ENCODE measurements at places on chromosomes 2 and 18.

- DNase-seq = no peak
Observed at GRCh38 chr2:136057023-136057801, 60.7 kb downstream of the CXCR4 start.

- DNase-seq = no peak
Observed at GRCh38 chr2:86570059-86570458, 6.8 kb upstream of the CHMP3 start.

DNA sequence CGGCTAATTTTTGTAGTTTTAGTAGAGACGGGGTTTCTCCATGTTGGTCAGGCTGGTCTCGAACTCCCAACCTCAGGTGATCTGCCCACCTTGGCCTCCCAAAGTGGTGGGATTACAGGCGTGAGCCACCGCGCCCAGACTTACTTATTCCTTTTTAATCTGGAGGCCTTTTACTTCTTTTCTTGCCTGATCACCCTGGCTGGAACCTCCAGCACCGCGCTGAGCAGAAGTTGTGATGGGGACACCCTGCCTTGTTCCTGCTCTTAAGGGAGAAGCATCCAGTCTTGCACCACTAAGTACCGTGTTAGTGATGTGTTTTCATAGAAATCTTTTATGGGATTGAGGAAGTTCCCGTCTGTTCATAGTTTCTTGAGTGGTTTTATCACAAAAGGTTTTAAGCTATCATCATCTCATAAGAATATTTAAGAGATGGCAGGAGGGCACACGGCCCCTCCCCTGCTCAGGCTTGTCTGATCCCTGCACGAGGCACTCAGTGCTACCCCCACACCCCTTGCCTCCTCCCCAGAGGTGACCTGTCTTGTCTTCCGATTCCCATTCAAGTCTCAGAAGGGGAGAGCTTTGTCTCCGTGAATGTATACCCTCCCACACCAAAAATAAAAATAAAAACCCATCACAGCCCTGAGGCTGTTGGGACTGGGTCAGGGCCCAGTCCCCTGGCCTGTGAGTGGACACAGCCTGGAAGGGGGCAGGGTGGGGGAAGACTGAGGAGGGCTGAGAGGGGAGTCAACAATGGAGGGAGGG lies 65.3 kb upstream of the SMAD7 start:
- DNase-seq = no peak

DNA sequence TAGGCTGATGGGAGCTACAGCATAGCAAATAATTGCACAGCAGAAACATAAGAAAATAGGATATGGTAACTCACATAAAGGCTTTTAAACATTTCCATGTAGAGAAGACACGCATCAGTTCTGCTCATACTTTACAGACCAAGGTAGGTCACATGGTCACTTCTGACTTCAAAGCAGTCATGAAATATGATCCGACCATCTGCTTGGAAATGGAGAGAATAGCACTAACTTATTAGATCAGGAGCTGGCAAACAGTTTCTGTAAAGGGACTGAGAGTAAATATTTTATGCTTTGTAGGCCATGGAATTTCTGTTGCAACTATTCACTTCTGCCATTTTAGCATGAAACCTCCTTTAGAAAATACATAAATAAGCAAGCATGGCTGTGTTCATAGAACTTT lies 936.6 kb upstream of the FANCL start:
- no peak for DNase-seq

DNA sequence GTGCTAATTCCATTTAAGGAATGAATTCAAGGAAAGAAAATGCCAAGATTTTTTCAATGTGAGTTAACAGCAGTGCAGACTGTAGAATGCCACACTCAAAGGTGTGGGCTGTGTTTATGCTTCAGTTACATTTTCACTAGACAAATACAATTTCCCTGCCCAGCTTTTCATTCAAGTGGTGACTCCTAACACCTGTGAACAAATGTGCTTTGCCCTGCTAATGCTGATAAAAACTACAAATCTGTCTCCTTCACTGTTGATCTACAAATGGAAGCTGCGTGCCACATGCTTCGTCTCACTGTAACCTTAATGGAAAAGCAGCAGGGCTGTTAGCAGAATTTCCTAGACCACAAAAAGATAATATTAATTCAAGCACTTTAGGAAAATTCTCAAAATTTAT lies 19.8 kb upstream of the TCF4 start:
- DNase-seq = no peak

DNA sequence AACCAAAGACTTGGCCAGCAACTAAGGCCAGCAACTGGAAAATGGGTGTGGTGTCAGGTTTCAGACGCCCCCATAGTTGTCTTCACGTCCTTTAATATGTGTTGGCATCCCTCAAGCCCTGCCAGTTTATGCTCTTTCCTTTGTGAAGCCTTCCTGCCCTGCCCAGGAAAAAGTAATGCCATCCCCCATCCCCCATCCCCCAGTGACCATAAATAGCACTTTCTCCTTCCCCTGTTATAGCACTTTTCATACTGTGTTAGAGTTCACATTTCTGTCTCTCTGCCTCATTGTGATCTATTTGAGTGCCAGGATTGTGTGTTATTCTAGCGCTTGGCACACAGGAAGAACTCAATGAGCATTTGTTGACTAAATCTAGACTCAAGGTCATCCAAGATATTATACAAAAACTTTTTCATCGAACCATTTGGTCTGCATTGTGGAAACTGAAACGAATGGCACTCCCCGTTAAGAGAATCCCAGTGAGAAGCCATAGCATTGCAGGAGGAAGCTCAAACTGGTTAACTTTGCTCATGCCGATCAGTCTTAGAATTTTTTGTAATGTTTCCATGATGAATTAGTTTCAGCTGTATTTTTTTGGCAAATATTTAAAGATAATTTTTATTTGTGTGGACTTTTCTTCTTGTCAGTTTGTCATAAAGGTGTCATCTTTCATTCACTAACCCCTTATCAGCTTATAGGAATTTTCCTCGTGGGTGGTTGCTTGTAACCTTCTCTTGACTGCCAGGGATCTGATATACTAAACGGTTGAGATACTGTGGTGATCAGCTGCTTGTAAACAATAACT lies 15.7 kb downstream of the CRIM1 start:
- no peak for DNase-seq

DNA sequence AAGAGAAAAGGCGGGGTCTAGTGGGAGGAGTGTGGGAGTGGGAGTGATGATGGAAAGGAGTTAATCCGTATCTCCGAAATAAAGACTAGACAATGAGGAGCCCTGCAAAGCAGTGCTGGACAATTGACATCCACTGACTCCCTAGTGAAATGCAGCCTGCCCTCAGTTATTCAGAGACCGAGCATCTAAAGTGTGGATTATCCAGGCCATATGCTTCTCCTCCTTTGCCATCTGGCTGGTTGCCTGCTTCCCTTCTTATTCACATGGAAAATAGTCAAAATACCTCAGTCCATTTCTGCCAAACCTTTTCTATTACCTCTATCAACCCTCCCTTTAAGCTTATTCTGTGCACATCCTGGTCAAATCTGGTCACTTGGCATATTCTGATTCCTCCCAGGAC lies 288.8 kb upstream of the SIX3 start:
- no peak for DNase-seq

DNA sequence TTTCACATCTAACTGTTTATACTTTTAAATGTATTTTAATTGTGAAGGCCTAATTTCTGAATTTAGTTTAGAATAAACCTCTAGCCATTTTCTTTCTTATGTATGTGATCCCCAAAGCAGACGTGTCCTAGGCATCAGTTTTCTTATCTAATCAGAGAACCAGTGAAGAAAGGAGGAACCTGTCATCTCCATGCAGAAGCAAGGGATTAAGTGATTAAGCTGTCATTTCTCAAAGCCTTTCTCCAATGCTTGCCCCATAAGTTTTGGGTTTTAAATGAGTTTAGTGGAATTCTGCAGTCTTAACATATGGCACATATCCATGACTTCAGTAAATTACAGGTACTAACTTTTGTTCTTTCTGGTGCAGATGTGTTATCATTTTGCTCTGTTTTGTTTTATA lies 190.4 kb downstream of the PLCL1 start:
- no peak for DNase-seq

GRCh38 chr2:88600038-88600465 lies 27.2 kb downstream of the EIF2AK3 start:
- DNase-seq = peak; percentile 66

DNA sequence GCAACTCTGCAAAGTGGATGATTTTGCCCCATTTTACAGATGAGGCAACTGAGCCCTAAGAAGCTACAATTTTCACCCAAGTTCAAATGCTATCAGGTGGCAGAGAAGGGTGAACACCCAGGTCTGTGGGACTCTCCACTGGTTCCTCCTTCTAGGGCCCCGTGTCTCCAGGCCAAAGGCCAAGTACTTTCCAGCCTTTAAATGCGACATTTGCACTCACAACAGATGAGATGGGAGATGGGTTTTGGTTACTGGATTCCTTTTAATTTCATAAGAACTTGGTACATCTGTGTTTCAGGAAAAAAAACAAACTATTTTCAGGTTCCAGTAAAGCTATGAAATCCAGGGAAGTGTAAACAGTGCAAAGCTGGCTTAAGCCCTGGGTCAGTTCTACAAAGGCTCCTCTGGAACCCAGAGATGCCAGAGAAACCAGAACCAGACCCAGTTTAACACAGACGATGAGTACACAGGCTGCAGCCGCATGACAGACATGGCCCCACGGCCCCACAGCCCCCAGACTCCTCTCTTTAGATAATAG lies 361.7 kb downstream of the ANAPC1 start:
- peak; percentile 70 for DNase-seq

- DNase-seq = no peak
Observed at GRCh38 chr2:178886006-178886405, 78.8 kb upstream of the TTN start.

GRCh38 chr2:224545884-224546644 lies 39.1 kb downstream of the CUL3 start:
- DNase-seq = no peak

- peak; percentile 34 for DNase-seq
Observed at GRCh38 chr18:52313213-52313612, 26.8 kb upstream of the DCC start.

DNA sequence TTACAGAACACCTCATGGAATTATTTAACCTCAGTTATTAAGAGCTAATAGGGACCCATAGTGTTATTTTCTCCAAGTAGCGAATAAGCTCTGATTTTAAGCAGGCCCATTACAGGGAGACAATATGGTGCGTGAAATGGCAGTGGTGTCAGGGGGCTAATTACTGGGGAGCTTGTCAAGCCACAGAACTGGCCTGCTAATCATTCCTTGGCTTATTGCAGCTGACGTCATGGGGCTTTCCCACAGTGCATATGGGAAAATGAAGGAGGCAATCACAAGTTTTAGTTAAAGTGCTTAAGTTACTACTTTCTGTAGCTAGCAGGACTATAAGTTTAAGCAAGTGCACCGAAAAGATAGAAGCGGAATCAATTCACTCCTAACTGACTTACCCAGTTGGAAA lies 262.5 kb downstream of the TGIF1 start:
- DNase-seq = no peak

DNA sequence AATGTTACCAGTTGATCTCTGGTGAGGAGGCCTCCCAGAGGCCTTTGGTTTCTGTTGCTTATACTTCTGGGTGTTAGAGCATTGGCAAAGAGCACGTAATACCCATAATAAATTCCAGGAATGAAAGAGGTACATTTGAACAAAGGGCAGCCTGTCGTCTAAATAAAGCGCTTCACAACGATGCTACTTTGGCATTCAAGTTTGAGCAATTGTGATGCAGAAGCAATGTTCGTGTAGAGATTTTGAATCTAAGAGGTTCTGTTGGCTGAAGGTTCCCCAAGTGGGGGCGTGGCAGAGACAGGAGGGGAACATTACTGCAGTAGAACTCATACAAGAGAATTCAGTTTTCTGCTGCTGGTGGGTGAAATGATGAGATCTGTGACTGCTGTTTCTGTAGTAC lies 27.8 kb downstream of the ZNF532 start:
- no peak for DNase-seq

- no peak for DNase-seq
Observed at GRCh38 chr2:55903727-55904126, 19.9 kb downstream of the EFEMP1 start.

GRCh38 chr18:421247-422155 lies 79.0 kb downstream of the COLEC12 start:
- peak; percentile 6 for DNase-seq

DNA sequence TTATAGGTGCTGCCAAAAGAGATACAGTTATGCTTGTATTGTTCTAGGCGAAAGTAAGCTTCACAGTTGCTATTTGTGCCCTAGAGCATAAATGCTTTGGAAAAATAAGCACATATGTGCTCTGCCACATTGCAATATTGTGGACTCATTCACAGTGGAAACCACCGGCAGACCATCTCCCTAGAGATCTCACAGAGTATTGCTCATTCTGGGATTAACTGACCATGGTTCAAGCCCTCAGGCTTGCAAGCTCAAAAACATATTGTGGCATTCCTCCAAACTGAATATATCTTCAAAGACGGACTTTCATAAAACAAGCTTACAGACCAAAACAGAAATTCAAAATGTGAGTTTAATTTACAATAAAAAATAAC lies 158.2 kb upstream of the CCDC150 start:
- no peak for DNase-seq

DNA sequence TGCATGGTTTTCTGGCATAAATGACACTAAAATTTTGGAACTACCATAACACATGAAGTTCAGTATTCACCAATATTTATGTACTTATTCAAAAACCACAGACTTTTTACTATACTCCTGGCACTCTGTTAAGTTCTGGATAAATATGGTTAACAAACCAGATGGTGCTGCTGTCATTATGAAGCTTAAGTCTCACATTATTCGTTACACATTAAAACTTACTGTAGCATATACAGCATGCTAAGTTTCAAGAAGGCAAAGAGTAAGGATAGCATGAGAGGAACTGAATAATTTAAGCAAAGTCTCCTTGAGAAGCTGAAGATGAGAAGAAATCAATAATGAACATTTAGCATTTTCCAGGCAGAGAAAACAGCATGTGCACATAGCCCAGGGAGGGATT lies 929.5 kb downstream of the NRXN1 start:
- DNase-seq = no peak

GRCh38 chr18:62521593-62521992 lies 1.2 kb upstream of the ZCCHC2 start:
- DNase-seq = no peak

- no peak for DNase-seq
Observed at GRCh38 chr2:240996161-240996833, 2.1 kb upstream of the SNED1 start.

DNA sequence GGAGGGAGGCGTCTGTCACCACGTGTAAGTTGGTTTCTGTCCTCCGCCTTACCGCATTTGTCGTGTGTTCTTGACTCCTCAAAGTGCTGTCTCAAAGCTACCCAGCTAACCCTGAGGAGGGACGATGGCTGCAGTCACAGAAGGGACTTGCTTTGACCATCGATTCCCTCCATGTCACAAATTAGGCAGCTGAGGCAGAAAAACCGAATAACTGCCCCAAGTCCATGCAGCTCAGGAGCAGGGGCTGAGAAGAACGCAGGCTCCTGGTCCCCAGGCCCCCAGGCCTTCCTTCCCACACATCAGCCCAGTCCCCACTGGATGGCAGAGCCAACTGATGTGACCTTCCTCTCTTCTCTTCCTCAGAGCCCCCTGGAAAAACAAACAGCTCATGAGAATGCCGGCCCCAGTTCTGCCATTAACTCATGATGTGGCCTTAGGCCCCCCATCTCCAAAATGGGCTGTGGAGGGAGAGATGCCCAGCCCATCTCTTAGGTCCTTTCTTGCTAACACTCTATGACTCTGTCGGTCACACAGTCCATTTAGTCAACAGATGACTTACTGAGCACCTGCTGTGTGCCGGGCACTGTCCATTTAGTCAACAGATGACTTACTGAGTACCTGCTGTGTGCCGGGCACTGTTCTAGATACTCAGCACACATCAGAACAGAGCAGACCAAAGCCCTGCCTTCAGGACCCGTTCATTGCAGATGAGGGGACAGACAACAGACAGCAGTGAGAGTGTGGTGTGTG lies 19.6 kb downstream of the MTERF4 start:
- DNase-seq = no peak
